CD8-positive, alpha-beta T cell (primary cell): ENCODE measurements at places on chromosomes 16 and 17. TPM values are rescaled to one million over a fixed set of nuclear protein-coding genes. Genes with fewer than 3 reads are reported as not detected.

DNA sequence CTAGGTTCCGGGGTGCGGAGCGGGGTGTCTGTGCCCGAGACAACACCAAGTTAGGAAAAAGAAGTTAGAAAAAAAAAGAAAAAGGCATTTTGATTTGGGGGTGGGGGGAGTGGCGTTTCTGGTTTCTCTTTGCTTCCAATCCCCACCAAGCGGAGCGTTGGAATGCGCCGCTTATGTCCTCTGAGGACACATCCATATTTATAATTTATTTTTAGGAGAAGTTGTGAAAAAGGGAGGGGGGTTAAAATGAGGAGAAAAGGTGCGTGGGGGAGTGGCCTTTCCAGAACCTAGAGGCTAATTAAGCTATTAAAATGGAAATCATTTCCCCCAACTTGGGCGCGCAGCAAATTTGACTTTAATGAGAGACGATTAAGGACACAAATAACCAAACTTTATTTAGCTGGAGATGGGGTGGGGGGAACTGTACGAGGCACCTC is 232.1 kb downstream of the MRTFB start:
- DNase-seq, result no peak

GRCh38 chr17:78357672-78358537 is 2.0 kb downstream of the SOCS3 start:
- DNase-seq, result no peak

DNA sequence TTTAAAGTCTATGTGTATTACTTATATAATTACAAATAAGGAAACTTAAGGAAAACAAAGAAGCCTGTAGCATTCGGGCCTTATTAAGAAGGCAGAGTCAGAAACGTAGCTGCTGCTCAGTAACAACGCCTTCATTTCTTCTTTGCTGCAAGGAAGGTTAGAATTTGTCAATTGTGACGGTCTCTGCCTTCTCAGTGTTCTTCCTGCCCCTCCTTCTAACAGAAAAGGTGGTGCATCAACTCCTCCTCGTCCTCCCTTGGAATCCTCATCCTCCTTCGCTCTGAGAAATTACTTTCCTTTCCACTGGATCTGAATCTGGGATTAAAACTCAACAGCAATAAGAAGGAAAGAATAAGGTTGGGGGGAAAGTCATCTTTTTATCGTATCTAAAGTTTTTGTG is 63.0 kb downstream of the VPS53 start:
- no peak for DNase-seq

The TBC1D3K gene
- total RNA-seq, result not detected

- no peak for DNase-seq
Measured at GRCh38 chr16:57571098-57571497, 28.7 kb downstream of the ADGRG5 start.

The LRRC46 gene
- total RNA-seq, result 1.5 TPM

The PRDM7 gene
- not detected for total RNA-seq

DNA sequence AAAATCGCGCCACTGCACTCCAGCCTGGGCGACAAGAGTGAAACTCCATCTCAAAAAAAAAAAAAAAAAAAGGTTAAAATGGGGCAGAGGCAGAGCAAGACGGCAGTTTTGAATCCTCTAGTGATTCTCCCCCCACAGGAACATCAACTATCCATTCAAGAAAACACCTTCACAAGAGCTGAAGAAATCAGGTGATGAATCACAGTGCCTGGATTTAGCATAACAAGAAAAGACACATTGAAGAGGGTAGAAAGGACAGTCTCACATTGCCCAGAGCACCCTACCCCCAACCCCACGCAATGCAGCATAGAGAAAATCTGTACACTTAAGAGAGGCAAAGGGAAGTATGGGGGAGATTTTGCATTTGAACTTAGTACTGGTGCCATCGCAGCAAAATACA is 28.8 kb upstream of the RNF43 start:
- no peak for DNase-seq

GRCh38 chr17:77095461-77095860 is 45.3 kb upstream of the SEC14L1 start:
- no peak for DNase-seq

The NAGS gene
- total RNA-seq, result 0.69 TPM

GRCh38 chr17:31538080-31538762 is 146.7 kb downstream of the RAB11FIP4 start:
- no peak for DNase-seq

DNA sequence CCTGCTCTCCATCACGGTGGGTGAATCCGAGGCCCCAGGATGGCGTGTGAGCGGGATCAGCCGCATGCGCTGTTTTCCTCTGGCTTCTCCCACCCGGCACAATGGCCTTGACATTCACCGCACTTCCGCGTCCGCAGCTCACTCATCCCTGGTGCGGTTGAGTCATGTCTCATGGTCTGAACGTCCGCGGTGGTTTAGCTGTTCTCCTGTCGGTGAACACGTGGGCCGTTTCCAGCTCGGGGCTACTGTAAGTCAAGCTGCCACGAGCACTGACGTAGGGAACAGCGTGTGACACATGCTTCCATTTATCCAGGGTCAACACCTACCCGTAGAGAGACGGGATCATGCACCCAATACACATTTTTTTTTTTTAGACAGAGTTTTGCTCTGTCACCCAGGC is 15.3 kb upstream of the CACNA1H start:
- DNase-seq, result no peak

The JPH3 gene
- not detected for total RNA-seq

The PARD6A gene
- total RNA-seq, result 3.0 TPM

The C1QBP gene
- total RNA-seq, result 79.9 TPM
